ENCODE measurements at places on chromosomes 4 and X. TPM values are rescaled to one million over a fixed set of nuclear protein-coding genes. Genes with fewer than 3 reads are reported as not detected.

NWD2 gene
- under 0.01 TPM for total RNA-seq

ARHGAP36 gene
- not detected for total RNA-seq

XK gene
- total RNA-seq = 0.72 TPM

MAGEC2 gene
- total RNA-seq = not detected

NOX1 gene
- total RNA-seq = not detected

NAT8L gene
- total RNA-seq = not detected

RHOXF1 gene
- not detected for total RNA-seq

CXCL5 gene
- total RNA-seq = 0.64 TPM

SH2D1A gene
- total RNA-seq = not detected

FATE1 gene
- not detected for total RNA-seq

SLC4A4 gene
- under 0.01 TPM for total RNA-seq

CT45A5 gene
- not detected for total RNA-seq

HPRT1 gene
- 26.0 TPM for total RNA-seq

HUWE1 gene
- 64.1 TPM for total RNA-seq

RADX gene
- 1.9 TPM for total RNA-seq

MUC7 gene
- not detected for total RNA-seq

RHOH gene
- total RNA-seq = under 0.01 TPM

DIAPH2 gene
- 12.4 TPM for total RNA-seq

NAA15 gene
- 38.6 TPM for total RNA-seq

PCYT1B gene
- total RNA-seq = 0.43 TPM

GPR173 gene
- 0.24 TPM for total RNA-seq

HSD17B13 gene
- not detected for total RNA-seq

SYNPO2 gene
- total RNA-seq = 0.24 TPM

MAGEA2 gene
- not detected for total RNA-seq

PPARGC1A gene
- total RNA-seq = 2.4 TPM

SYTL4 gene
- total RNA-seq = 1.9 TPM

ZNF157 gene
- 0.24 TPM for total RNA-seq

DCLK2 gene
- total RNA-seq = 0.96 TPM

RIPPLY1 gene
- total RNA-seq = not detected

ZRSR2 gene
- 0.72 TPM for total RNA-seq

NLGN3 gene
- total RNA-seq = not detected

Data from tracheal epithelial cell (primary cell).